ENCODE measurements at places on chromosomes 7 and 10.

- DNase-seq: no peak
Measured at GRCh38 chr10:89621438-89621837, 23.6 kb downstream of the PANK1 start.

- DNase-seq: no peak
Measured at GRCh38 chr7:44099669-44100068, 4.5 kb upstream of the AEBP1 start.

GRCh38 chr10:2120746-2121145, 383.4 kb upstream of the ADARB2 start:
- no peak for DNase-seq

- no peak for DNase-seq
Measured at GRCh38 chr7:137657476-137658189, 189.1 kb downstream of the DGKI start.

- DNase-seq: no peak
Measured at GRCh38 chr10:119477444-119477843, 65.1 kb downstream of the RGS10 start.

- no peak for DNase-seq
Measured at GRCh38 chr7:87144173-87144657, 8.0 kb upstream of the DMTF1 start.

- DNase-seq: no peak
Measured at GRCh38 chr10:50651808-50652207, 28.1 kb upstream of the SGMS1 start.

GRCh38 chr7:123494193-123494796, 40.1 kb downstream of the IQUB start:
- peak; percentile 39 for DNase-seq

DNA sequence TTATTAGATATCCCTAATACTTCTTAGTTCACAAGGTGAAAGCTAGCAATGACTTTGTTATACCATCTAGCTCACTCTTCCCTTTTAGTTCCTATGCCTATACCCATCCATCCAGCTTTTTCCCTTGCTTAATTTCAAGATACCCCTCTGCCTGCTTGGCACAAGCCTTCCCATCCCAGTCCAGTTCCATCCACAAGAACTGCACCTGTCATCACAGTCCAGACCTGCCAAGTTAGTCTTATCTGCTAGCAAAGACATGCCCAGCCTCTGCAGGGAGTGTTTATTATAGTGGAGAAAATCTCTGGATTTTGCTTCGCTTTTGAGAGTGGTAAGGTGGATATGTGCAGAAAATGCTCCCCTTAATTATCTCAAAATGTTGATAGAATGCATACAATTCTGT, 158.2 kb downstream of the ST7 start:
- DNase-seq: no peak

- no peak for DNase-seq
Measured at GRCh38 chr10:1130995-1131790, 75.0 kb downstream of the WDR37 start.

DNA sequence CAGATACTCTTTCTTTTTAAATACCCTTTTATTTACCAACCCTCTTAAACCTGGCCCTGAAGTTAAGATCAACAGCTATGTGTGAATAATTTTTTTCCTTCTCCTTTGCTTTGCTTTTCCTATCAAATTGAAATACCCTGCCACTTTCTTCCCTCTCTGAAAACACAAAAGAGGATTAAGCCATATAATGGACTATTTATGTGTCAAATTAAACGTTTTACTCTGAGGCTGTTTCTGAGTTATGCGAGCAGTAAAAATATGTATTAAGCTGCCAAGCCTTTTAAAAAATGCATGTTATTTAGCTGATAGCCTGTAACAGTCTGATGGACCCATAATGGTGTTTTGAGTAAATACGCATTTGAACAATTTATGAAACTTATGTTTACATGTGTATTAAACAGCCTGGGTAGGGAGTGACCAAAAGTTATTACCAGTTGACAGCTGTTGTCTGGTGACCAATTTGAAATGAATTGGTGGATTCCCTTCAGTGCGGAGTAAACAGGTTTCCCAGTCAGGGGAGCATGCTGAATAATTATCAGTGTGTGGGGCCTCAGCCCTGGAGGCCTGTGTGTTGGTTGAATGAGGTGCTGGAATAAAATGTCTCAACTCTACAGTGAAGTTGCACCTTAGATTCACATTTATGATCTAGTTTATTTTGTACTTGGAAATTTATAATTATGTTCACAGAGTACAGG, 89.6 kb downstream of the AUTS2 start:
- no peak for DNase-seq

- no peak for DNase-seq
Measured at GRCh38 chr10:34141032-34141680, 673.9 kb downstream of the PARD3 start.

- DNase-seq: no peak
Measured at GRCh38 chr10:51733057-51733456, 33.7 kb upstream of the CSTF2T start.

DNA sequence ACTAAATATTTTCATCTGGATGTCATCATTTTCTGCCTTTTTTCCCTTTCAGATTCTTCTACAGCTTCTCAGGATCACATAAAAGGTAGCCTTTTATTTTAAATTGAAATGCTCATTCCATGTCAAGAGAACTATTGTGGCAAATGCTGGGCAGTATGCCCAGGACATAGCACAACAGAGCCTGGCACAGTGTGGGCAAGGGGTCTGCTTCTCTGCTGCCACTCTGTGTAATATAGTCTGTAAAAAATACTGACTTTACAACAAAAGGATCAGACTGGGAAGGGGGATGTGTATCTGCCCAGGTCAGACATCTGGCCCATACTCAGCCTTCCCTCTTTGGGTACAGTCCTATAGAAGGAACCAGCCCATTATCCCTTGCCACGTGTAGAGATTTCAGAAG, 62.7 kb downstream of the CUZD1 start:
- DNase-seq: no peak

DNA sequence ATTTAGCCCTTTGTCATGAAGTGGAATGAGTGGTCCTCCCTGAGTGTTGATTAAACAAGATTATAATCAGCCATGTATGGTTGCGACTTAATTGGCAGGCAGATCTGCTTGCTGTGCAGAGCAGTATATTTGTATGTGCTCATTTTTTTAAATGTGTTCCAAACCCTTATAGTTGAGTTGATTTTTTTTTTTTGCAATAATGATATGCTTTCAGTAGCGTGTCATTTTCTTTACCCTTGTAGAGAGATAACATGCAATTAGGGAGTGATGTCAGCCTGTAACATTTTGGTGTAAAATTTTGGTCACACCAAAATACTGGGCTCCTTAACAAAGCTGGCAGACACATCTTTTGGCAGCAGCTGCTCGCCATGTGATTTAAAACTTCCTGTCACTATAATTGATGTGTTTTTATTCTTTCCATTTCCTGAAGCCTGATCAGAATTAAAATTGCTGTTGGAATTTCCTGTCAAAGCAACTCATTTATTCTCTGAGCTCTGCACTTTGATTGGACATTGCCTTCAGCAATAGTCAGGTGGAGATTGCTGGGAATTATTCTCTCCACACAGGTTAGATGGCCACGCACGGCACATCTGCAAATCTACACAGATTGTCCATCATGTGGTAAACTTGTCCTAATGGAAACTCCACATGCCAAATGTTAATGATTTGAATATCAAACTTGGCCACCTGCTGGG, 125.3 kb downstream of the DYNC1I1 start:
- DNase-seq: no peak

DNA sequence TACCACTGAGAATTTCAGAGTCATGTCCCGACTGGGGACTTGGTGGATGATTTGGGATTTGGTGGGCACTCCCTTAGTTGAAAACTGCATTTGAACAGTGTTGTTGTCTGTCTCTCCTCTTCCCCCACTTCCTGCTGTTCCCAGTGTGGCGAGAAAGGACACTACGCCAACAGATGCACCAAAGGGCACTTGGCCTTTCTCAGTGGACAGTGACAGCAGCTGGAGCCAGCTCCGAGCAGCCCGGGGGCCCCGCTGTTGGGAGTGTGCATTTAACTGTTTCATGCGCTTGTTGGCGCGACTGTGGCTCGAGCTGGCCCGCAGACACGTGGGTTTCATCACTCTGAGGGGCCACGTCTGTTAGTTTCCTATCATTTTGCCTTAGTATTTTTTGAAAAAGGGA, 9.7 kb downstream of the ATP5MF start:
- no peak for DNase-seq

DNA sequence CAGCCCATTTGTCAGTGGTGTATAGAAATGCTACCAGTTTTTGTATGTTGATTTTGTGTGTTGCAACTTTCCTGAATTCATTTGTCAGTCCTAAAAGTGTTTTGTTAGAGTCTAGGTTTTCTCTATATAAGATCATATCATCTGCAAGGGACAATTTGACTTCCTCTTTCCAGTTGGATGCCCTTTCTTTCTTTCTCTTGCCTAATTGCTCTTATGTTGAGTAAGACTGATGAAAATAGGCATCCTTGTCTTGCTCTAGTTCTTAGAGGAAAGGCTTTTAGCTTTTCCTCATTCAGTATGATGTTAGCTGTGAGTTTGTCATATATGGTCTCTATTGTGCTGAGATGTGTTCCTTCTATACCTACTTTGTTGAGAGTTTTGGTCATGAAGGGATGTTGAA, 161.7 kb upstream of the TPK1 start:
- no peak for DNase-seq

- DNase-seq: no peak
Measured at GRCh38 chr10:89699581-89700064, 1.8 kb upstream of the KIF20B start.

DNA sequence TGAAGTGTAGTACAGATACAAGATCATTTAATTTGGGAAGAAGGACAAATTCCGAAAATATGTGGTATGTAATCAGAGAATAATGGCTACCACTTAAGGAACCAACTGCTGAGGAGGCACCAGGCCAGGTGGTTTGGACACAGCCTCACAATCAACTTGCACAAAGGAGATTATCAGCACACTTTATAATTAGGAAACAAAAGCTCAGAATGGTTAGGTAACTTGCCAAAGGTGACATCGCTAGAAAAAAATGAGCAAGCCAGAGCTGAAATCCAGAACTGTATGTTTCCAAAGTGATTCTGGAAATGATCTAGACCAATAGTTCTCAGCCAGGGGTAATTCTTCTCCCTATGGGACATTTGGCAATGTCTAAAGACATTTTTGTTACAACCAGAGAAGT, 36.6 kb downstream of the ERCC6 start:
- no peak for DNase-seq
